ENCODE measurements at places on chromosomes 1 and 21.
A peak's percentile ranks its signal among the peaks of the same experiment; 100 is the strongest.

DNA sequence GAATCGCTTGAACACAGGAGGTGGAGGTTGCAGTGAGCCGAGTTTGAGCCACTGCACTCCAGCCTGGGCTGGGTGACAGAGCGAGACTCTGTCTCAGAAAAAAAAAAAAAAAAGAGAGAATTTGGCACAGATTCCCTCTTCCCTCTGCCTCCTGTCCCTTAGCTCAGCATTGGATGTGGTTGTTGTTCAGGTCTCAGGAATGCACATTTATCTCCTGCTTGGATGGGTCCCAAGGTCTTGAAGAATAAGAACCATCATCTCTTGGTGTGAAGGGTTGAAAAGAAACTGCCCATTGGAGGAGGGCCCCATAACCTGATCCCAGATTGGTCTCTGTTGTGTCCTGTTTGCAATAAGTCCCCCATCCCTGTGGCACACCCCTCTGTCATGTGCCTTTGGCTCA lies 34.9 kb downstream of the UBIAD1 start:
- DNase-seq, result no peak

DNA sequence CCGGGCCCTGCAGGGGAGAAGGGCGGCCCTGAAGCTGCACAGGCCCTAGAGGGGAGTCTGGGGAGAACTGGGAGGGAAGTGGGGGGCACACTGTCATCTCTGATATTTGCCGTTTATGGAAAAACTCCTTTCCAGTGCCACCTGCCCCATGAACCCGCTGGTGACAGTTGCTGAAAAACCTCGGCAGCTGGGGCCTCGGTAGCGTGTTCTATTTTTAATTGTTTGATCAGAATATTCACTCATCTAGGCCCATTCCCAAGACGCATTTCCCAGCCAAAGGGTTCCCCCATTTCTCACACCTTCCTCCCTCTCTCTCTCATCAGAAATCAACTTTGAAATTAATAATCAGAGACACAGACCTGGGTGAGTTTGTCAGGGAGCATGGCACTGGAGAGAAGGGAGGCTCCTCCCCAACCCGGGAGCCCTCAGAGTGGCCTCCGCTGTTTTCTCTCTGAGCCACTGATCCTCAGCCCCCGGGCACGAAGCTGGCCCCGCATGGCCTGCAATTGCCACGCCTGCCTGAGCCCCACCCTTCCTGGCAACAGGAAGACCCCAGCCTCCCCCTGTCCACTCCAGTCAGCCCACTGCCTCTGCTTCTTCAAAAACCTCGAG lies 111.1 kb downstream of the CASZ1 start:
- DNase-seq, result no peak

DNA sequence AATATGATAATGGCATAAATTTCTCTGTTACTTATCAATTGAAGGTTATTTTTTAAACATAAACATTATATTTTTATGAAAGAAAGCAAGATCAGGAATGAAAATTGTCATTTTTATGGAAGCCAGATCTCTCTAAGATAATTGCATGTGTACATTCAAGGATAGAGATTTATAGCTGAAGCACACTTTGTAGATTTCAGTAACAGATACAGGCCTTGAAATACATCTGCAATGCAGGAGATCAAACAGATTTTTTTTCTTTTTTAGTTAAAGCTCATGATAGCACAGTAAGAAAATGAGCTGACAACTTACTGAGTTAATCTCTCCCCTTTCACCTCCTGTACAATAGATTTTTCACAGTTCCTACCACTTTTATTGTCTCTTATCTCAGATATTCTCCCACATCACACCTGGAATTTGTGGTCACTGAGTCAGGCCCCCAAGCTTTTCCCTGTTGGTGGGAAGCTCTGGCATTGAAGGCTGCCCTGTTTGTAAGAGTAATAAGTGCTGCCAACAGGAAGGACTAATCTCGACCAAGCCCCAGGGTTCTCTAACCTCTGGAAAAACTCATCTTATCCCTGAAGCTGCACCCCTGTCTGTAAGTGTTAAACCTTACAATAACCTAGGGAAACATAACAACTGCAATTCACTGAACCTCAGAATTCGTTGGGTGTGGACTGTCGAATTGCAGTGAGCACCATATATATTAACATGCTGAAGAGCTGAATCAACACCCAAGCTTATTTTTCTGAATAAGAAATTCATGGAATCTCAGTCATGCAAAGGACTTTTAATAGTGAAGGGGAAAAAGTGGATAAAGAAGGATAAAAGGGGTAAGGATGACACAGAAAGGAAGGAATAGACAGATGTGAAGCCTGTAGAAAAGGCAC lies 599.0 kb downstream of the LMO4 start:
- DNase-seq, result no peak

DNA sequence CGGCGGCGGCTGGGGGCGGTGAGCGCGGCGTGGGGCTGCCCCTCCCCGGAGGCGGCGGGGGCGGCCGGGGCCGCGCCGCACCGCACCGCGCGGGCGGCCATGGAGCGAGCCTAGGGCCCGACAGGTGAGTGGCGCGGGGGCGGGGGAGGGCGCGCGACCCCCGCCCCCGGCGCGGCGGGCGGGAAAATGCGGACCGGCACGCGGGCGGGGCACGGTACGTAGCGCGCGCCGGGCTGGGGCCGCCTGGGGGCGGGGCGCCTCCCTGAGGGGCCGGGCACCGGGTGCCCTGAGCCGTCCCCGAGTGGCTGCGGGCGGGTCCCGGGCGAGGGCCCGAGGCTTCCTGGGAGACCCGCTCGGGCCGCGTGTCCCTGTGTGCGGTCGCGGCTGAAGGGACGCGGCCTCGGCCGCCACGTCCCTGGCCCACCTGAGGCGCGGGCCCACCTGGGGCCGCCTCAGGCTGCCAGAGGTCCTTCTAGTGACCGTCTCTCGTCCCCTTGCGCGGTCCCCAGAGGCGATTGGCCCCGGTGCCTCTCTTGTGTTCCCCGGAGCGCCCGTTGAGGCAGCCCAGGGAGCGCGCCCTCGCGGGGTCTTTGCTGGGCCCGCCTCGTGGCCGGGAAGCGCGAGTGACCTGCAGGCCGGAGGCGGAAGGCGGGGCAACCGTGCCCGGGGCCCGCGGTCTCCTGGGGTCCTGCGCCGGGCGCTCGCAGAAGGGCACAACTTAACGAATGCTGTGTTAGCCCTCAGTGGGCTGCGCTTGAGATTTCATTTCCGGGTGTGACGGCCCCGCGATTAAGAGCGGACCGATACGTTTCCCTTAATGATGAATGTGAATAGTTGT lies 500 bp downstream of the FAM20B start:
- peak; percentile 57 for DNase-seq

GRCh38 chr1:180954005-180954800 lies 41.5 kb downstream of the KIAA1614 start:
- DNase-seq, result peak; percentile 71

DNA sequence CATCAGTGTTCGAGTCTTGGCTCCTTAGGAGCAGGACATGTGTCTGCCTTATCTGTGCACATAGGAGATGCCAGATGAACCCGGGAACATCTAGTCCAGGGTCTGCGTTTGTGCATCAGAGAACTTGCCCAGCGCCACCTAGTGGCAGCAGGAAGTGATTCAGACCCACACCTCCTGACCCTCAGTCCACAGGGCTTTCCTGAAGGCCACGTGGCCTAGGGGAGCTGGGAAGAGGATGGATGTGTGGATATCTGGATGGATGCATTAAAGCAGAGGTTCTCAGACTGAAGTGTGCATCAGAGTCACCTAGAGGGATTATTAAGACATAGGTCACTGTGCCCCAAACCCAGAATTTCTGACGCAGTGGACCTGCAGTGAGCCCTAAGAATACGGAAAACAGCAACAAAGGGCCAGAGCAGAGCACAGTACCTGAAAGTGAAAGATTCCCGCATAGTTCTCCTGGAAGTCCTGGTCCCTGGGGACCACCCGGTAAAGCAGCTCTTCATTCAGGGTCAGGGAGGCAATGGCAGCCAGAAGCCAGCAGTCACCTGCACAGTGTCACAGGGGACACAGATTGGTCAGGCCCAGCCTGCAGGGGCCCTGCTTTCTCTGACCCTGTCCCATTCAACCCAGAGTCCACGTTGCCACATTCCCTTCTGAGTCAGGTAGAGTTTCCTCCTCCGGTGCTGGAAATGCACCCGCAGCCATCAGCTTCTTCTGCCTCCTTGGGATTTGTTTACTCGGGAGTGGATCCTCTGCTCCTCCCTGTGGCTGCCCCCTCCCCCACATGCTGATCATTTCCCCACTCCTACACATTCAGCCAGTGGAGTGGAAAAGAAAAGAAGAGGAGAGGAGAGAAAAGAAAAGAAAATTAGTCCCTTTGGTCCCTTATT lies 37.0 kb downstream of the CAPN8 start:
- DNase-seq, result peak; percentile 78

DNA sequence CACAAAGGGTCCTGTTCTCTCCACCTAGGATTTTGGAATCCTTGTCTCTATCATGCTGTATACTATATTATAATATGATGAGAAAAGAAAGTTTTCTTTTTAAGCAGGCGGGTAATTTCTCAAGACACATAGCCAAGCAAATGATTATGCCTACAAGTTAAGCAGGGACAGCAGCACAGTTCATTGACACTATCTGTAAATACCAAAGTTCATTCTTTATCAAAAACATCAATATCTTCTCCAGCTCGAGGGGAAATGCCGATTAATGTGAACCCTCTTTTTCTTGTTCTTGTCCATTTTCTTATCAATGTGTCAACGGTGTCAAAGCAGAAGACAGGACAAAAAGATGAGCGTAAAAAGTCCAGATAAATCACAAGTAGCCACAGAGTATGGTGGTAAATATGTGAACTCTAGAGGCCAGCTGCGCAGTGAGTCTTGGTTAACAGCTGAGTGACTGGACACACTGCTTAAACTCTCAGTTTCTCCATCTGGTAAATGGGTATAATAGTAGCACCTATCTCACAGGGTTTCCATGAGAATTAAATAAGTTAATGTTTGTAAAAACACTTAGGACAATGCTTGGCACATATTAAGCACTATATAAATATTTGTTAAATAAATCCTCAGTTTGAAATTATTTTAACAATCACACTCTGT lies 30.9 kb downstream of the LPAR3 start:
- no peak for DNase-seq

GRCh38 chr21:36627242-36627641 lies 71.7 kb upstream of the SIM2 start:
- no peak for DNase-seq

- DNase-seq, result no peak
These were observed 102.7 kb downstream of the ADARB1 start for GRCh38 chr21:45177039-45177438.

DNA sequence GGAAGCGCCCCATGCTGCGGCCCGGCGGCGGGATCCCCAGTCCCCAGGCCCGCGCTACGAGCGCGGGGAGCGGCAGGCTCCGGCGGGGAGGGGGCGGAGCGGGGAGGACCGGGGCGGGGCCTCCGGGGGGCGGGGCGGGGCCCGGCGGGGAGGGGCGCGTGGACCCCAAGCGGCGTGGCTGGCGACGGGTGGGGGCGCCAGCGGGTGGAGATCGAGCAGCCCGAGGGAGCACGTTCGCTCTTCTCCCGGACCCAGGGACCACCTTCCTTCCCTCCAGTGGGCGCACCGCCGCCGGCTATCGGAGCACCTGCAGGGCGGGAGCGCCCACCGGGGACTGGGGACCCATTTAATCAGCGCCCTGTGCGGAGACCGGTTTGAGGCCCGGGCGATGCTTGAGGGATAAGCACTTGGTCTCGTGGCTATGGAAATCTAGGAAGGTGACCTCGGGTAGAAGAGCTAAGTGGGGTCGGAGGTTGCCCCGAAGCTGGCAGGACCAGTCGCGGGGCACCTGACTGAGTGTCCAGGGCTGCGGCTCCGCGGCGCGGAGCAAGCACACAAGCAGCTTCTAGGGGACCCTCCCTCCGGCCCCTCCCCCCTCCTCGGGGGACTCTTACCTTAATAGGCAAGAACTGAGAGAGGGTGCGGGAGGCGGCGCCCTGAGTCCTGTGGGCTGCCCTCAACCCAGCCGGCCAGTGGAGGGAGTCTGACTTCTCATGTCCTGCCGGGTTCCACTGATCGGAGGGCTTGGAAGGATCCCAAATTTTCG lies at the start of gene TSPAN2:
Gene TSPAN2, minus strand, starts transcription at position 84 of the 766 bp plus-strand sequence. Its CDS starts 71 bp downstream, at position 13.
- DNase-seq, result no peak

- DNase-seq, result no peak
These were observed 23.7 kb upstream of the ACTL8 start for GRCh38 chr1:17731460-17731859.

- DNase-seq, result no peak
These were observed 14.0 kb upstream of the TRIM63 start for GRCh38 chr1:26081267-26082019.

GRCh38 chr21:37075214-37075770 lies 2.2 kb downstream of the TTC3 start:
- DNase-seq, result no peak

DNA sequence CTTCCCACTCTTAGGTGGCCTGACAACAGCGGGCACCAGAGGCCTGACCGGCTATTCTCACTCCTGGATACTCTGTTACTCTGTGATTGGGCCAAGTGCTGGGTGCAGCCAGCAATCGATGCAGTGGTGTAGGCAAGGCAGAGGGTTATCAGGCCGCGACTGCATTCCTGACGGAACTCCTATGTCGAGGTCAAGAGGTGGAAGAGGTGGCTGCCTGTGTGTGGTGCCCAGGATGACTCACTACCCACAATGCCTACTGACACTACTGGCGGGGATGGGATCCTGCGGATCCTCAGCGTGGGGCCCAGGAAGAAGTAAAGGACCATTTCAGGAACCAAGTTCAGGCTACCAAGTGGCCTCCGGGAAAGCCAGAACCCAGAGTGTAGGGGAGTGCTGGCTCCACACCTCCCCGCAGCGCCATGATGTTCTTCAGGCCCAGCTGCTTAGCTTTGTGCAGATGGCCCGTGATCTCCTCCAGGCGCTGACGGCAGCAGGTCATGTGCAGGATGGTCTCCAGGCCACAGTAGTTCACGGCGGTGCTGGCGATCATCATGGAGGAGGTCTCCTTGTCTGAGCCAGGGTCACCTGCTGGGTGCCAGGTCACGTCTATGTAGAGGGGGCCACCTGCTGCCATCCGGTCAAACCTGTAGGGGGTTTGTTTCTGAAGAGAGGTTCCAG lies 4.9 kb downstream of the MTHFR start:
- DNase-seq, result no peak

GRCh38 chr1:151843398-151843797 lies 3.8 kb upstream of the C2CD4D start:
- DNase-seq, result no peak

GRCh38 chr1:203511513-203511912 lies 17.6 kb downstream of the OPTC start:
- DNase-seq, result no peak

- DNase-seq, result no peak
These were observed 60.1 kb upstream of the SMYD2 start for GRCh38 chr1:214220891-214221290.

- no peak for DNase-seq
These were observed 114.9 kb downstream of the HUNK start for GRCh38 chr21:31987696-31988095.

GRCh38 chr21:45390831-45391742 lies 13.9 kb upstream of the COL18A1 start:
- no peak for DNase-seq

GRCh38 chr21:43637530-43638158 lies 21.6 kb downstream of the HSF2BP start:
- no peak for DNase-seq

DNA sequence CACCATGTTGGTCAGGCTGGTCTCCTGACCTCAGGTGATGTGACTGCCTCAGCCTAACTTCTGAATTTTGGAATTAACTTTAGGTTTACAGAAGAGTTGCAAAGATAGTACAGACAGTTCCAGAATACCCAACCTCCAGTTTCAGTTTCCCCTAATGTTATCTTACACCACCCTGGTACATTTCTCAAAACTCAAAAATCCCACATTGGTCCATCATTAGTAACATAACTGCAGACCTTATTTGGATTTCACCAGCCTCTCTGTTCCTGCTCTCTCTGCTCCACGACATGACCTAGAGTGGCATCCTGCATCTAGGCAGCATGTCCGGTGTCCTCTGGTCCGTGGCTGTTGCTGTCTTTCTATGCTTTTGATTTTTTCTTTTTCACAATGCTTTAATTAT lies 5.0 kb upstream of the ZC3H12A start:
- DNase-seq, result no peak

- no peak for DNase-seq
These were observed 613 bp upstream of the ERO1B start for GRCh38 chr1:236282425-236282716.
